Effector CD4-positive, alpha-beta T cell (primary cell): ENCODE measurements at places on chromosomes 16 and 17.

DNA sequence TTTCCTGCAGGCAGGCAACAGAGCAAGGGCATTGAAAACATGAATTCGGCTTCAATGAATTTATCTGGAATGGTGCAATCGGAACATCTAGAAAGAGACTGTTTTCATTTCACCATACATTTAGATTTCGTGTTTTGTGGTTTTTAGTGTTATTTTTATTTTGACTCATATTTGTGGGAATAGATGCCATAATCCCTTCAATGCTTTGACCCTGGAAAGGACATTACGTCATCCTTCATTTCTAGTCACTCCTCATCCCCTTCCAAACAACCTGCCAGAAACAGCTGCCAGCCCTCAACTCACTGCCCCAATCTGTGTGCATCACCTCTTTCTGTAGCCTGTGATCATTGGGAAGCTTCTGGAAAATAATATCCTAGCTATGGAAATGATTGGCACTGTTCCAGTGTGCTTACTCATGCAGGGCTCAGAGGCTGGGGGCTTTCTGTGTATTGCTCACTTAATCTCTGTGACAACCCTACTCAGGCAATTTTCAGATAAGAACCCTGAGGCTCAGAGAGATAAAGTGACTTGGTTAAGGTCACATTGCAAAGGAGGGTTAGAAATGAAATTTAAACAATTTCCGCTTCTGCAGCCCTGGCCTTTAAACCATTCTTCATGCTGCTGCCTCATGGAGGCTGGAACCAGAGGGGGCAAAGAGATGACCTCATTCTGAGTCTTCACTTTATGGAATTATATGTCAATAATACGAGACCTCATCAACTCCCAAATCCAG lies 9.5 kb upstream of the KSR1 start:
- no peak for DNase-seq

GRCh38 chr16:81739503-81739902 lies 39.6 kb upstream of the PLCG2 start:
- DNase-seq = no peak

GRCh38 chr16:87420026-87421002 lies 28.2 kb downstream of the MAP1LC3B start:
- DNase-seq = no peak

DNA sequence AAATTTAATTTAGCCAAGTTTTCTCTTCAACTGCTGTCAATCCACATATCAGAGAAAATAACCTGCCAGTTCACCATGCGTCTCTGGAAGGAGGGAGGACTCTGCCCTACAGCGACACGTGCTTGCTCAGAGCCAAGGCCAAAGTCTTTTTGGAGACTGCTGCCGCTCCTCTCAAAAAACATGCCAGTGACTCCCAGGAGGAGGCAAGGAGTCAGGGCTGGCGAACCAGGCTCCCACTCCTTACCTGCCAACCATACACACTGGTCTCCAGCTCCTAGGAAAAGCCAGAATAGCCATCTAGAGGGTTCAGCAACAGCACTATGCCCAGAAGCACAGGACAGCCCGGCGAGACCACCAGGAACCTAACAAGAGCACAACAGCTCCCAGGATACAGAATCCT lies 73.0 kb downstream of the ANKRD11 start:
- no peak for DNase-seq

- no peak for DNase-seq
These were observed 57.9 kb upstream of the MAF start for GRCh38 chr16:79658301-79659033.

DNA sequence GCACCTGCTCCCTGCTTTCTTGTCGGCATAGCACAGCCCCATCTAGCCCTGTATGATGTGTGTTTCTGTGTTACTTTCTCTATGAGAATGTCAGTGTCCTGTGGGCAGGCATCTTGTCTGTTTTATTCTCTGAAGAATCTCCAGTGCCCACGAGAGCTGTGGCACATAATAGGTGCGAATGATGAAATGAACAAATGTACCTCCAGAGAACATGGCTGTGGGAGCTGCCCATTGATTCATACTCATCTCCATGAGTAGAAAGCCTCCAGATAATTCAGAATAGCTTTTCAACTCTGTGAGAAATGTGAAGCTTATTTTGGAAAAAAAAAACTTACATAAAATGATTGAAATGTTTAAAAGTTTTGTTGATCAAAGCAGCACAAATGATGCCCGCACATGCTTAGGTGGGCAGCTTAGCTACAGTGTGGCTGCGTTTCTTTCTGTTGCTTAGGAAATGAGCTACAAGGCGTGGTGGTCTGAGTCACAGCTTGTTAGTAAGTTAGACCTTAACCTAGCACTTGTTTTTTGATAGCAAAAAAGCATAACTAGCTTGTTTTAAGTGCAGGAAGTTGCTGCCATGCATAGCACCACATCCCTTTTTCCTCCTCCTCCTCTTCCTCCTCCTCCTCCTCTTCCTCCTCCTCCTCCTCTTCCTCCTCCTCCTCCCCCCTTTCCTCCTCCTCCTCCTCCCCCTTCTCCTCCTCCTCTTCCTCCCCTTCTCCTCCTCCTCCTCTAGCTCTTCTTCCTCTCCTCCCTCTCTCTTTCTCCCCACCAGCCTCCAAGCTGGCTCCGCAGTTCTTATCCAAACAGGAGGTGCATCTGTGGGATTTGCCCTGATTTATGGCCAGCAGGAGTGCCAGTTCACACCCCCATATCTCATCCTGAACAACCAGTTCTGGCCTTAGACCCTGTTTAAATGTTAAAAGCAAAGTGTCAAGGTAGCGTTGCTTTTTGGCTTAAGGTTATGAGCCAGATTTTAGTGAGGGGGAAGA lies 221.5 kb downstream of the IRF8 start:
- DNase-seq = no peak

DNA sequence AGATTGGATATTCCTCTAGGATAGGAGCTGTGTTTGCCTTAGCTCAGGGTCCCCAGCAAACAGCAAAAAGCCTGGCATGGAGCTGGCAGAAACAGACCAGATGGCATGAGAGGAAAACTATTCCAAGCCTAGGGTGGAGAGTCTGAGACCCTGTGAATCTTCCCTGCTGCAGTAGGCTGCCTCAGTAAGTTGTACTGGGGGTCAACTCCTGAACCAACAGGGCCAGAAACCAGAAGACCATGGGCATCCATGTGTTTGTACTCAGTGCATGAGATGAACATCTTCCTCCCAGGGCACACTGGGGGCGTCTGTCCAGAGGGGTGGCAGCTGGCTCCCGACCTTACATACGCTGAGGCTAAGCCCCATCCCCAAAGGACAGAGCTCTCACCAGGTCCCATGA lies 214.4 kb downstream of the C16orf78 start:
- no peak for DNase-seq

DNA sequence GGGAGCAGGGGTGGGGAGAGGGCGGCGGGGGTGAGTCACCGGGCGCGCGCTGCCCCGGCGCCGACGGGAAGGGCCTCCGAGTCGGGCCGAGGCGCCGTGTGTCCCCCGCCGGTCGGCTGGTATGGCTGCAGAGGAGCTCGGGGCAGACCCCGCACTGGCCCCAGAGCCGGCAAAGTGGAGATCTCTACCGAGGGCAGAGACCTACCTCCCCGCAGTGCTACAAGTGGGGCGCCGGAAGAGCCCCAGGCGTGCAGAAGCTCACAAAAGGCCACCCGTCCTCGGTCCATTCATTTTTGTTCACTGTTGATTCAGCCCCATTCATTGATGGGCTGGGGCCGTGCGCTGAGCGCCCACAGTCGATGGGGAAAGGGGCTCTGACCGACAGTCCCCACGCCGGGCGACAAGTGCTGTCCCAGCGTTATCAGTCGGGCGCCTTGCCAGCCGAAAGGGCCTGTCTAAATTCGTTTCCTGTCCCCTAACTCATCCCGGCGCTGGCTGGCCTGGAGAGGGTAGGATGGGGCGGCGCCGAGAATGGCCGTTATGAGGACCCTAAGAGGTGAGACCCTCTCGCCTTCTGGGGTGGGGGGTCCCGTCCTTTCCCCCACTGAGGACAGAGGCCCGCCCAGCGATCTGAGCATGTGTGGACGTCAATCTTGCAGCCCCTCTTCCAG lies 709 bp upstream of the ENO3 start:
- DNase-seq = no peak

DNA sequence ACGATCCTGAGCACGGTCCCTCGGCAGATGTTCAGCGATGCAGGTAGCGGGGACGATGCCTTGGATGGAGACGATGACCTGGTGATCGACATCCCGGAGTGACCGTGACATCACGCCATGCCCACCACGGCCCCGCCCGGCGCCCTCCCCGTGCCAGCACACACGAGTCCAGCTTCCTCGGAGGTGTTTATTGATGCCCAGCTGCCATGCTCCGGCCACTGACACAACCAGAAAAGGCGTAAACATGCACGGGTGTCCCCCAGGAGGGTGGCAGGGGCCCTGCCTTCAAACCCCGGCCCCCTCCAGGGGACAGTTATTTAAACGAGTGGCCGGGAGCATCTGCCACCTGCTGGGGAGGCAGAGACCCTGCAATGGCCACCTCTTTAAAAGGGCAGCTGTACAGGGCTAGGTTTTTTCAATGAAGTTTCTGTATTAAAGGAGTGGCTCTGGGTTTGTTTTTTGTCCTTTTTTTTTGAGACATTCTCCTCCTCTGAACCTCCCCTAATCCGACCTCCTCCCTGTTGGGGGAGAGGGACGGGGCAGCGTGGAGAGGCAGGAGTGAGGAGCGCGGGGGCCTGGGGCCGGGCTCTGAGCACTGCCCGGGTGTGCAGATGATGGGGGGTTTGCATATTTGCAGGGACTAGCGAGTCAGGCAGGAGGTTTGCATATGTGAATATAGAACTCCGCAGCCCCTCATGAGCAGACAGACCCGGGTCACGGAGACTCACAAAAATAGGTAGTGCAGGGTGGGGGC lies 5.3 kb downstream of the DOC2A start:
- DNase-seq = no peak

DNA sequence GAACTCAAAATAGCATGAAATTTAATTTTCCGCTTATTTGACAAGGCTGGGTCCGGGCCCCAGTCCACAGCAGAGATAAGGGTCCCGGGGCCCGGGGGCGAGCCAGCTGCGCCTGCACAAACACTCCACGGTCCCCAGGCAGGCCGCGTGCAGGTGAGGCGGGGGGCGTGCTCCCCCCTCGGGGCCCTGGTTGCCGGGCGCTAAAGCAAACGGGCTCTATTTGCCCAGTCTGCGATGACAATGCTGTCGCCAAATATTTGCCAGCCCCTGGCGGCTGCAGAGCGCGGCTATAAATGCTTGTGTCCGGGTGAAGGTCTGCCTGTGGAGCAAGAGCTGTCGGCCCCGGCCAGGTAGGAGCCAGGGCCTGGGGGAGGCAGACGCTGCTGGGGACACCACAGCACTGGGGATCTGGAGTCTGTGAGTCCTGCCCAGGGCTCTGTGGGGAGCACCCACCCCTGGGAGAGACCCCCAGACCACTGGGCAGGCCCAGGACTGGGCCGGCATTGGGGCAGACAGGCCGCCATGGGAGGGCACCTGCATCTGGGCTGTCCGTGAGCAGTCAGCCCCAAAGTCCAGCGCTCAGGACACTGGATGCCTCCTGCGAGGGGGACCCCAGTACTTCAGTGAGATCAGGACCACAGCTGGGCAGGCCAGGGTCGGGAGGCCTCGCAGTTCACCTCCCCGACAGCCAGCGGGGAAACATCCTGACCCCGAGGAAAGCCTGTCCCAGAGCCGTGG lies at the start of gene PERCC1:
Gene PERCC1, plus strand, starts transcription at position 320 of the 738 bp plus-strand sequence. CDS start 1,516 bp downstream, outside the sequence.
- no peak for DNase-seq

DNA sequence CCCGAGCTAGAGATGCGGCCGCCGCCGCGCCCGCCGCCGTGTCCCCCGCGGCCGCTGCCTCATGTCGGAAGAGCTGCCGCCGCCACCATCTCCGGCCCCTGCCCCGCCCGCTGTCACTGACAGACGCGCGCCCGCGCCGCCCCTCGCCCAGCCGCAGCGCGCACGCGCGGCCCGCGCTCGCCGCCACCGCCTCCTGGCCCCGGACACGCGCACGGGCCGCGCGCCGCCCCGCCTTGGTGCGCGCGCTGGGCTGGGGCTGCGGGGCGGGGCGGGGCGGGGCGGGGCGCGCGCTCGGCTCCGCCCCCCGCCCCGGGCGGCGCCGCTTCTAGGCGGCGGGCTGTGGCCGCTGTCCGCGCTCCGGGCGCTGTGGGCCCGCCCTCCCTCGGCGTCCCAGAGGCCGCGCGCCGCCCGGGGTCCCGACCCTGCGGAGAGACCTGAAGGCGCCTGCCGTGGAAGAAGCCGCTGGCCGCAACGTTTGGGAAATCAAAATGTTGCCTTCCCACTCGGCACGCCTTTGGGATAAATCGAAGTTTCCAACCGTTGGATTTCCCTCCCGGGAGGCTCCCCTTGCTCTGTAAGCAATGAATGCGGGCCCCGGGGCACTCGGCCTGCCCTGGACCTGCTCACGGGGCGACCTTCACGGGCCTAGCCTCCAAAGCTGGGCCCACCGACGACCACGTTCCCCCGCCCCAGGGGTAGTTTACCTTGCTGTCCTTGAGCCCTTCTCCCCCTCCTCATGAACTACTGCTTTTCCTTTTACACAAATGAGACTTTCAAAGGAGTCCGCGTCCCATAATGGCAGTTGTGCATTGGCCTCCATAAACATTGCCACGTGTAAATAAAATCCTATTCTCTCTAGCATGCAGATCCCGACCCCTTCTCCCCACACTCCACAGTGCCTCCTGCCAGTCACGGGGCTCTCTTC lies at the start of gene ADCY9:
Gene ADCY9, minus strand, starts transcription at position 118 of the 925 bp plus-strand sequence. CDS start 1,000 bp downstream, outside the sequence.
- peak; percentile 61 for DNase-seq

- DNase-seq = no peak
These were observed 624.3 kb upstream of the SOX9 start for GRCh38 chr17:71496552-71496951.

DNA sequence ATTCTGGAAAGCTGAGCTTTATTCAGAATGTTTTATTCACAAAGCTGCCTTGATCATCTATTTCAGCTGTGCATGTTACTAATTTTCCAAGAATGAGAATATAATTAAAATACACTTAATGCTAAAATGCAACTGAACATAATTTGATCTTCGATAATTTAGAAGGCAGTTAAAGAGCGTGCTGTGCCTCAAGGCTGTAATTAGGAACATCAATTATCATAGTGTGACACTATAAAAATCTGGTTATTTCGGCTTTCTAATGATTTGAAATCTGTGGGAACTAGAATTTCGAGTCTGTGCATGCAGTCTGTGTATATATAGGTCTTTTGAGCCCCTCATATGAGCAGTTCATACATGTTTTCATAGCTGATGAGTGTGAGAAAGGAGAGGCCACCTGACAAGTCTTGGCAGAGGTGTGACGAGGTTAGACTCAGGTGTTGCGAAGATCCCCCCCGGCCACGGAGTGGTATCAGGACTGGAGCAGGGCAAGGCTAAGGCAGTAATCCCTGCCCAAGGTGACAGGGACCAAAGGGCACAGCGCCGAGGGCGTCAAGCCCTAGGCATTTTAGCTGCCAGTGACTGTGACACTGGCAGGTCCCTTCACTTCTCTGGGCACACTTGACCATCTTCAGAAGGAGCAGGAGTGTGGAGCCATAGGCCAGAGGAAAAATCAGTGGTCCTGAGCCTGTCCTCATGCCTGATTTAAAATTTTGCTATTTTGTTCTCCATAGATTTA lies 328.5 kb downstream of the SNX29 start:
- no peak for DNase-seq

DNA sequence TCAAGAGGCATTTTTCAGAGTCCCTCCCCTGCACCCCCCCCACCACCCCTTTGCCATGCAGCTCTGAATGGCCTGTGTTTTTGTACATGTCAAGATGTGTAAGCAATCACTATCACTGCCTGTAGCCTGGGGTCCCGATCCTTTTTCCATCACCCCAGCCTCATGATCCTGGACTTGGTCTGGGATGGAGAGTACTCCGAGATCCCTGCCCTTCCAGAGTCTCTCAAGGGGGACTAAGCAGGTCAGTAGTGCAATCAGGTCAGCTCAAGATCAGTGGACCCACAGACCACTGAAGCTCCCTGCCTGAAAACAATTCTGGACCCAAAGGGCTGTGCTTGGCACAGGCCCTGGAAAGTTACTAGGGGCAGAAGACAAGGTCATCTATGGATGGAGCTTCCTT lies 7.5 kb upstream of the GJD3 start:
- no peak for DNase-seq
